ENCODE measurements at places on chromosomes 1 and 21.

- no peak for DNase-seq
Observed at GRCh38 chr1:64318428-64318827, 115.0 kb downstream of the UBE2U start.

DNA sequence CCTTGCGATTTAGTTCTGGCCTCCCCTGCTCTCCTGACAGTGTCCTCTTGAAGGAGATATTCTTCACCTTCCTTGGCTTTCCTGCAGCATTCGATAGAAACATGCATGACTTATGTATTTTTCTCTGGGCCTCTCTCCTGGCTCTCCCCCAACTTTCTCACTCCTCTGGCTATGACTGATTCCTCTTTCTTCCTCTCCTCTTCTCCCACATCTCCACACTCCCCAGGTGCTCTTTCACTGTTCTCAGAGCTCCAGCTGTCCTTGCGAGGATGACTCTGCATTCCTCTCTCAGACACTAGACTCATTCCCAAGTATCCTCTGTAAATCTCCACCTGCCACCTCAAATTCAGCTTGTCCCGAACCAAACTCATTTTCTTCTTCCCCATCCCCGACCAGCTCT lies 18.0 kb downstream of the LRRC42 start:
- DNase-seq = no peak

DNA sequence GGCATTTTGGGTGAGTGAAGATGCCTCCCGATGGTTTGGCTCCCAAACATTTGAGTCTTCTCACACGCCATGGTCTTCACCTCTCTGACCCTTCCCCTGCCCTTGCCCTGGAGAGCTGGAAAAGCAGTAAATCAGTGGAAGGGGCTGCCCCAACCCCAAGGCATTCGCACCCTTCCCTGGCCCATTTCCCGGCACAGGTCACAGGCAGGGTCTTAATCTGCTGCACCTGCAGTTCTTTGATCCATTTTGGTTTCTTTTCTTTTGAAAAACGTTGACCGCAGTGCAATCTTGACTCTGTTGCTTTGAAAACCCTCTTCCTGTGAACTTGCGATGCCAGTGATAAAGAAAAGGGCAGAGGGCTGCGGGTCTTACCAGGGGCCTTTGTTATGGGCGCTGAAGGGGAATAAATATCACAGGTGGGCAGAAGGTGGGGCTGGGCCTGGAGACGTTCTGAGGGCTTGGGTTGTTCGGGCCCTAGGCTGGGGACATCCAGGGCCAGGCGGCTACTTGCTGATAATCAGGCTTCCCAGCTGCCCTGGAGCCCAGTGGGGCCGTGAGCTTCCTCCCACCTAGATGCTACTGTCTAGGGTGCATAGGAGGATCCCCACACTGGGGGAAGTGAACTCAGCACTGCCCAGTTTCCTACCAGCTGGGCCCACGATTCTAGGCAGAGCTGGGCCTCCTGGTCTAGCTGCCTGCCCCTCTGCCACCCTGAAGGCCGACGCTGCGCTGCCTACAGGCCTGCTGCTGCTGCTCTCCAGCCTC lies 38.6 kb upstream of the EPS8L3 start:
- DNase-seq = peak; percentile 41

DNA sequence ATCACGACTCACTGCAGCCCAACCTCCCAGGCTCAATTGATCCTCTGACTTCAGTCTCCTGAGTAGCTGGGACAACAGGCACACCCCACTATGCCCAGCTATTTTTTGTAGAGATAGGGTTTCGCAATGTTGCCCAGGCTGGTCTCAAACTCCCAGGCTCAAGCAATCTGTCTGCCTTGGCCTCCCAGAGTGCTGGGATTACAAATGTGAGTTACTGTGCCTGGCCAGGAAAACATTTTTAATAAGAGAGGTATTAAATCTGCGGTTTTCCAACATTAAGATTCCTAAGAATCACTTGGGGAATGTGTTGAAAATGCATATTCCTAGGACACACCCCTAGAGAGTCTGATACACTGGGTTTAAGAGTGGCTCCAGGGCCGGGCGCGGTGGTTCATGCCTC lies 8.7 kb downstream of the CSF1 start:
- no peak for DNase-seq
